ENCODE measurements at places on chromosomes 2 and 18.

DNA sequence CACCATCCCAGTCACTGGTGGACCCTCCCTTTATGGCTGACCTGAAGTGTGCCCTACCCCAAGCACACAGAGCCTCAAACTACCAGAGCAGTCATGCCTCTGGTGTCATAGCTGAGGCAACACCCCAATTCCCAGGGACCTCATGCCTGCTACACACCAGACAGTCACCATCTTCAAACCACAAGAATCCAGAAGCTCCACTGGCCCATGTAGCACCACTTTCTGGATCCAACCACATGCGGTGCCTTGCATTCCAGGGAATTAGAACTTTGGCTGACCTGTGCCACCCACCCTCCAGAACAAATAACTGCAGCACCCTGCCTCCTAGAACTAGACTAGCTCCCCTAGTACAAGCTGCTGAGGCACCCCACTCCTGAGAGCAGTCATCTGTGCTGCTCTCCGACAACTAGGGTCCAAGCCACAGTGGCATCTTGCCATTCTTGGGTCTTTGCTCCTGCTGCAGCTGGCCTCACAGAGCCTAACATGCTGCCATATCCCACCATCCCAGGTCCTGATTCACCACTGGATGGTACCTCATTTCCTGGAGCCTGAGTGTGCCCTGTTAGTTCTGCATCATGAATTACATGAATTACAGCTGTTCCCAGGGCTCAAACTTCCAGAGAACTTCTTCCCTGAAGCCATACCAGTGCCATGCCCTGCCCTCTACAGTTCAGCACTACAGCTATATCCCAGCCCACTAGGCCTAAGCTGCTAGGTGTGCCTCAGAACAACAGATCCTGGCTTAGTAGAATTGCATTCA, 243.8 kb upstream of the CHST9 start:
- DNase-seq = no peak

- DNase-seq = peak; percentile 24
Measured at GRCh38 chr2:108910011-108910431, 79.0 kb downstream of the EDAR start.

DNA sequence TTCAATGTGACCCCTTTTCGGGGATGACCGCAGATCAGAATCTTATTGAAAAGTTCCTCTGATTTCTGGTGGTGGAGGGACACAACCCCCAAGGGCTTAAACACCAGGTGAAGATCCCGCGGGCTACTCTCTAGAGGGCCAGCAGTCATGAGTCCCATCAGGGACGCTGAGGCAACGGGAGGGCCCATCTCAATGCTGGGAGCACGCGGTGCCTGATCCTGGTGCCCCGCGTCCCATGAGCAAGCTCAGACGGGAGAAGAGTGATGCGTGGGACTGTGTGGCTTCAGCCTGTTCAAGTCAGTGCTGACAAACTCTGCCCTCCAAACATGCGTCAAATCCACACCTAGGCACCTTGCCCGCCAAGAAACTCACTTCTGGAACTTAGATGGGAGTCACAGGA, 224.9 kb downstream of the TWIST2 start:
- no peak for DNase-seq

GRCh38 chr2:112055730-112056625, 909 bp downstream of the TMEM87B start:
- peak; percentile 66 for DNase-seq

DNA sequence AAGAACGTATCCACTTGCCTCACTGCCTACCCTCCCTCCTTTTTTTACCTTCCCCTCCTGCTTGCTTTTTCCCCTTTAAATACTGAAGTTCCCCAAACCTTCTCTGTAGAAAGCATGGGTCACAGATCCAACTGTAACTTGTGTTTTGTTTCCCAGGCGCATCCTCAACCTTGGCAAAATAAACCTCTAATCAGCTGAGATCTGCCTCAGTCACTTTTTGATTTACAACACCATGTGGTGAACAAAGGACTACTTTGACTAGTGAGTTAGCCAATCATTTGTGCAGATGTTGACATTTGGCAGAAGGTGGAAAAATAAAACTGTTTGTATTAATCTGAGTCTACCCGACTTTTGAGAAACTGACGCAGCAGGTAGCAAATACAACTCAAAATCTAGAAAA, 23.3 kb upstream of the MCM6 start:
- no peak for DNase-seq
